ENCODE measurements at places on chromosomes 1 and 21.

- no peak for DNase-seq
These were observed 80.3 kb downstream of the SSBP3 start for GRCh38 chr1:54325703-54326461.

DNA sequence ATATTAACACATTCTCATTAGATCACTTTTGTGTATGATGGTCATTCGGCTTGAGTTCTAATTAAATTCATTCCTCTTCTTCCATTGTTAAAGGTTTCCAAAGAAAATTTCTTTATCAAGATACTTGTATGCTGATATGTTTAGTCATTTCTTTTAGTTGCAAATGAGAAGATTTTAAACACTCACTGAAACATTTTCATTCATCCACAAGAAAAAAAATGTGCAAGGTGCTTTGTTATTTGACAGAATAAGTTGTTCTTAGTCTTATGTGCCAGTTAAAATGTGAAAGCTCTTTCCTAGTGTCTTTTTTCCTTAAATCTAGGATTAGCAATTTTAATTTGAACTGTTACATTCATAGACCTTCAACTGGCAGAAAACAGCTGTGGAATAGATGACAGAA, 727.0 kb upstream of the NEGR1 start:
- DNase-seq: no peak

DNA sequence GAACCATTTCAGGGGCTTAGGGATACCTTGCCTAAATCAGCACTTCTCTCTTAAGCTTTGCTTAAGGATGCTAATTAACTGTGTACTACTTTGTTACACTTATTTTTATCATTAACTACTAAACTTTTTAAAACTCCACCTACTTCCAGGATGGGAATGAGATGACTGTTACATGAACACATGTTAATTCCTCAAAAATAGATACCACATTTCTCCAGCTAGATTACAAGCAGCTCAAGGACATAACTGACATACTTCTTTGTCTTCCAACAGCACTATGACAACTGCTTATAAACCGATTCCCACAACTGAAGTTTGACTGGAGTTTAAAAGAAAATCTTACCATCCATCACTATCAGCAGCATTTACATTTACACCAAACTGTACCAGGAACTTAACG, 53.7 kb downstream of the TP53BP2 start:
- no peak for DNase-seq

GRCh38 chr1:196877964-196878363, 9.9 kb upstream of the CFHR4 start:
- peak; percentile 39 for DNase-seq

GRCh38 chr1:27726173-27727044, 648 bp downstream of the FAM76A start:
- DNase-seq: peak; percentile 43

- no peak for DNase-seq
These were observed 156.7 kb downstream of the NR5A2 start for GRCh38 chr1:200184196-200184595.

- DNase-seq: no peak
These were observed 11.7 kb downstream of the C1orf216 start for GRCh38 chr1:35706846-35707600.

DNA sequence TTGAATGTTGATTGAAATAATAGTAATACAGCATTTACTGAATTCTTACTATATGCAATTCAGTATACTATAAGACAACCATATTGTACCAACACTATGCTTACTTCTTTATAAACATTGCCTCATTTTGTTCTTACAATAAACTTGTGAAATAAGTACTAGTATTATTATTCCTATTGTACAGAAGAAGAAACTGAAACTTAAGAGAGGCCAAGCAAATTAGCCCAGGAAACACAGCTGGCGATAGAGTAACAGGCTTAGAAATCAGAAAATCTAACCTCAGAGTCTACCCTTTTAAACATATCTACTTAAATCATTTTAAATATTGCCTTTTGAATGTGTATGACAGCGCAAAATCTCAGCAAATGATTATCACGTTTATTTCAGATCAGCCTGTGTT, 41.7 kb downstream of the FASLG start:
- no peak for DNase-seq

GRCh38 chr1:156492591-156493080, 7.9 kb downstream of the MEF2D start:
- DNase-seq: no peak

DNA sequence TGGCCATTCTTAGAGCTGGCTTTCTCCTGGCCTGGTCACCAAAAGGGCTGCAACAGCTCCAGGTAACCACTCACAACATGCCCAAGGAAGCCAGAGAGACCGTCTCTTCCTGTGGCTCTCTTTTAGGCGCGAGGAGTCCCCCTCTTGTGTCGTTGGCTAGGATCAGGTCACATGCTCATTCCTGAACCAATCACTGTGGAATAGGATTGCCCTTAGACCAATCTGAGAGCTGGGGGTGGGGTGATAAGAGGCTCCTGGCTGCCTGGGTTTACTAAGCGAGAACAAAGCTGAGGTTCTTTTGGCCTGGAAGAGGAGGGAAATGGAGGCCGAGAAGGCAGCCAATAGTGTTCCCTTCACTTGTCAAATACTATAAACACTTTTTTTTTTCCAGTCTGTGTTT, 452.1 kb upstream of the PROX1 start:
- no peak for DNase-seq

DNA sequence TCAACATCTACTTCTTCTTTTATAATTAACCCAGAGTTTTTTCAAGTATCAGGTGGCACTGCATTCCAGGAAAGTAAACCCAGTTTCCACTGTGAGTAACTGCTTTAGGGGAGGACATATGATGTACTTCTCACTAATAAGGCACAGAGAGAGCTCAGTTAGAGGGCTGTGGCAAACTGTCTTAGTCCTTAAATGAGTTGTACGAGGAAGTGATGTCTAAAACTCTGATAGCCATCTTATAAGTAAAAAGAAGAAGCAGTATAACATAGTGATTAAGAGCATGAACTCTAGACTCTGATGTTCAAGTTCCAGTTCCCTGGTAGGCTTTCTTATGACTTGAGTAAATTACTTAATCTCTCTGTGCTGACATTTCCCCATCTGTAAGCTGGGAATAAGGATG, 58.7 kb upstream of the PTGS2 start:
- no peak for DNase-seq

DNA sequence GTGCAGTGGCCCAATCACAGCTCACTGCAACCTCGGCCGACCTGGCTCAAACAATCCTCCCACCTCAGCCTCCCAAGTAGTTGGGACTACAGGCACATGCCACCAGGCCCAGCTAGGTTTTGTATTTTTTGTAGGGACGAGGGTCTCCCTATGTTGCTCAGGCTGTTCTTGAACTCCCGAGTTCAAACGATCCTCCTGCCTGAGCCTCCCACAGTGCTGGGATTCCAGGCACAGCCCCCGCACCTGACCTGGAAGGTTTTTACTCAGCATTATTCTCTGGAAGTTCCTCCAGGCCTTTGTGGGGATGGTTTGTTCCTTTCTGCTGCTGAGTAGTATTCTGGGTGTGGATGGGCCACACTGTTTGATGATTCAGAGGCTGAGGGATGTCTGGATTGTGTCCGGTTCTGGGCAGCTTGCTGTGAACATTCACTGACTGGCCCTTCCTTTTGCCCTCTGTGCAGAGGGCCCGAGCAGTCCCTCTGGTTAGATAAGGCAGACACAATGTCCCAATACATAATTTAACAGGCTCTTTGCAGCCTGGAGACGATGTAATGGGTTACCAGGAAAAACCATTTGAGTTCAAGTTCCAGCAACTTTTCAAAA, 6.0 kb upstream of the TRAPPC10 start:
- DNase-seq: no peak

- DNase-seq: no peak
These were observed 38.1 kb upstream of the GPR153 start for GRCh38 chr1:6298940-6299465.

DNA sequence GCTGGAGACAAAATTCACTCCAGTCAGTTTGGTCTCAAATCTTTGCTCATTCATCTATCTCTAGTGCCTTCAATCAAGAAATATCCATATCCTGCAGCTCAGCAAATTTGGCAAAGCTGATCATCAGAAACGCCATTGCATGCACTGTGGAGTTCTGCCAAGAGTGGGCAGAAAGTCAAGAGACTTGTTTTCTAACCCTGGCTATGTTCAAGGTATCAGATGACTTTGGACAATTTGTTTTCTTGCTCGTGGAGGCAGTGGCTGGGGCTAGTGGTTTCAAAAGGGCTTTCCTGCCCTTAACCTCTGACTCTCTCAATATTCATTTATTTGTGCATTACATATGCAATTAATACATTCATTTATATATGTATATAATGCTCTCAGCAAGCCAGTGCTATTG, 12.8 kb upstream of the LRRC52 start:
- no peak for DNase-seq

DNA sequence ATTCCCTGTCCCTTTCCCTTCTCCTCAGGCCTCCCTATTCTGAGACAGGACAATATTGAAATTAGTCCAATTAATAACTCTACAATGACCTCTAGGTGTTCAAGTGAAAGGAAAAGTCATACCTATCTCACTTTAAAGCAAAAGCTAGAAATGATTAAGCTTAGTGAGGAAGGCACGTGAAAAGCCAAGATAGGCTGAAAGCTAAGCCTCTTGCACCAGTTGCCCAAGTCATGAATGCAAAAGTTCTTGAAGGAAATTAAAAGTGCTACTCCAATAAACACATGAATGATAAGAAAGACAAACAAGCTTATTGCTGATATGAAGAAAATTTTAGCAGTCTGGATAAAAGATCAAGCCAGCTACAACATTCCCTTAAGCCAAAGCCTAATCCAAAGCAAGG, 3.8 kb upstream of the MAP3K21 start:
- DNase-seq: no peak

- DNase-seq: no peak
These were observed 38.4 kb upstream of the CDC42BPA start for GRCh38 chr1:227356620-227357146.

DNA sequence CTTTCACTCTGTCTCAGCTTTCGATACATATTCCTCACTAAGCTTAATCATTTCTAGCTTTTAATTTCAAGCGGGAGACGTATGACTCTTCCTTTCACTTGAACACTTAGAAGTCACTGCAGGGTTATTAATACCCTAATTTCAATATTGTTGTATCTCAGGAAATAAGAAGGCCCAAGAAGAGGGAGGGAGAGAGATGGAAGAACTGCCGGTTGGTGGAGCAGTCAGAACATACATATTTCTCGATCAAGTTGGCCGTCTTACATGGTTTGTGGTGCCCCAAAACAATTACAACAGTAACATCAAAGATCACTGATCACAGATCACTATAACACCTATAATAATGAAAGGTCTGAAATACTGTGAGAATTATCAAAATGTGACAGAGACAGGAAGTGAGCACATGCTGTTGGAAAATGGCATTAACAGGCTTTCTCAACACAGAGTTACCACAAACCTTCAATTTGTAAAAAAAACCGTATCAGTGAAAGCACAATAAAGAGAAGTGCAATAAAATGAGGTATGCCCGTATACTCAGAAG, 145.4 kb upstream of the HP1BP3 start:
- no peak for DNase-seq

DNA sequence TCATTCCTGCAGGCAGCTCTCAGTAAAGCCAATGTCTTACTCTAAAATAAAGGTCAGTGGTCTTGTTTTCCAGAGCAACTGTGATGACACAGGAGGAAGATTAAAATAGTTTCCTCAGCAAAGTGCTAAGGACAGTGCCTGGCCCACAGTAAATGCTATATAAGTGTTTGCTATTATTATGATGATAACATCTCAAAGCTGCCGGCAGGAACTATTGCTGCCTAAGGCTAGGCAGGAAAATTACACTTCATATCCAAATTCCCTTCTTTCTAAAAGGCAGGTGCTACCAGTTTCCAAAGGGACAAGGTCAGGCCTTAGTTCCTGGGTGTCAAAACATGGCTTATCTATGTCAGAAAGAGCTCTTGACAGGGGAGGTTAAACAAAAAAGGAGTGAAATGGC, 401.3 kb downstream of the HHAT start:
- DNase-seq: no peak

GRCh38 chr21:44353191-44353970, at the start of gene TRPM2:
TRPM2 (plus strand) TSS chr21:44353621; CDS start chr21:44353701, 80 bp downstream.
- peak; percentile 51 for DNase-seq

- no peak for DNase-seq
These were observed 14.5 kb downstream of the AGPAT3 start for GRCh38 chr21:43879348-43880110.

GRCh38 chr1:14626869-14627607, 28.6 kb downstream of the KAZN start:
- DNase-seq: peak; percentile 36

DNA sequence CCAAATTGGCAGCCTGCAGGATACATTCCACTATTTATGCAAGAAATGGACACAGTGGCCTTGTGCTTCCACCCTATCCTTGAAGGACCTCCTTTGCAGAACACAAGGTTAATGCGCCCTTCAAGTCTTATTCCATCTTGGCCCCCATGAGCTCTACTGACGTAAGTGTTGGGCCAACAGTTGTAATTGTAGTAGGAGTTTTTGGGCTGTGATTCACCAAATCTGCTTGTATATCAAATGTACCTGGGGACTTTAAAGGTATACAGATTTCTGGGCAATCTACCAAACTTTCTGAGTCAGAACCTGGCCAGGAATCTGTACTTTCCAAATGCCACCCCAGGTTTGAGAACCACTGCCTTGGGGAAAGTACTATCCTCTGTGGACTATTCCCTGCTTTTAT, 100.9 kb upstream of the MARK1 start:
- DNase-seq: no peak

DNA sequence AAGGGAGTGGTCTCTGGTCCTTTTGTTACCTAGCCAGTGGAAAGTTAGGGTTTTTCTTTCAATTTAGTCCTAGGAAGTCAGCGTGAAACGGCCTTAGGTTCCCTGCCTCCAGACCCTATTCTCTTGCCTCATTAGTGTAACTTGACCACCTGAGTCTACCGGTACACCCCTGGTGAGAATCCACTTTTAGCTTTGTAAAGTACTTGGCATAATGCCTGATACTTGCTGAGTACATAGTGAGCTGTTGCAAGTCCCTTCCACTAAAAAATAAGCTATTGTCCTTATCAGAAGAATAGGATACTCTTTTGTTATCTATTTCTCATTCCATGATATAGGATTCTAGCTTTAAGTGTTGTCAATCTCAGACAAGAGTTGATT, 228.8 kb downstream of the ST6GALNAC3 start:
- no peak for DNase-seq

DNA sequence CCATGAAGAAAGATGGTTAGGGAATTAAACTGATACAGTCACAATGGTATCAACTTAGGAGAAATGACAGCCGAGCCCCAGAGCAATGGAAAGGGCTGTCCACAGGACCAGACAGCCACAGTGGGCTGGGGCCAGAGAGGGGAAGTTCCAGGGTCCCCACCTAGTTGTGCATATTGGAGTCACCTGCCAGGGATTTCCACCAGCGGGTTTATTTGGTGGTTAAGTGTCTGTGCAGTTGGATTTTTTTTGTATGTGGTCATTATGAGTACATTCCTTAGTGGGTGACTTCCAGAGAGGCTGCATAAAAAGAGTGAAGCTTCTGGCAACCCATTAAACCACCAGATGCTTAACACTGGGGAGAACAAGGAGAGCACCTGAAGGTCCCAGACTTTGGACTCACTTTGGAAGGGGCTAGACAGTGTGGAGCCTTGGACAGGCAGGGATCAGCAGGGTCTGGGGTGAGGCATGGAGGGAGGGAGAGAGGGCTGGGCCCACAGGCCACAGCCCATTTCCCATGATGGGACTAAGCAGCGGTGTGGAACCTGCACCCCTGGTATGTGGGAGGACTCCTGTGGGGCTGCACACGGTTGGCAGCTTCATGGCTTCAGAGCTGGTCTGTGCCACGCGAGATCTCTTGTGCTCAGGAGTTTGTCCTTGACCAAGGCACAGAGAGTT, 7.8 kb upstream of the PTTG1IP start:
- no peak for DNase-seq

GRCh38 chr1:15153184-15153841, at the start of gene TMEM51:
TMEM51 (plus strand) TSS chr1:15153747; CDS start chr1:15215088, 61,341 bp downstream.
- DNase-seq: peak; percentile 65

Data from head of caudate nucleus (tissue), 42 donors.